ENCODE measurements at places on chromosomes 13 and 19. TPM values are rescaled to one million over a fixed set of nuclear protein-coding genes. Genes with fewer than 3 reads are reported as not detected.

Gene TPTE2
- total RNA-seq: not detected

Gene MPND
- 16.3 TPM for total RNA-seq

Gene GAS6
- 3.2 TPM for total RNA-seq

Gene PLIN5
- 0.25 TPM for total RNA-seq

- H3K4me1 ChIP-seq: no peaks in the 10 kb centered on the region
- peak; percentile 55 for DNase-seq
- peaks cover 11% of the 10 kb centered on the region for H3K27me3 ChIP-seq
- no peak overlapping the region for H3K4me3 ChIP-seq
Observed at GRCh38 chr13:28805193-28805819, 14.8 kb upstream of the MTUS2 start.

GRCh38 chr13:32638739-32639138 lies 52.5 kb downstream of the PDS5B start:
- H3K36me3 ChIP-seq: no peaks in the 10 kb centered on the region
- H3K27ac ChIP-seq: no peak overlapping the region
- no peak overlapping the region for H3K4me3 ChIP-seq

DNA sequence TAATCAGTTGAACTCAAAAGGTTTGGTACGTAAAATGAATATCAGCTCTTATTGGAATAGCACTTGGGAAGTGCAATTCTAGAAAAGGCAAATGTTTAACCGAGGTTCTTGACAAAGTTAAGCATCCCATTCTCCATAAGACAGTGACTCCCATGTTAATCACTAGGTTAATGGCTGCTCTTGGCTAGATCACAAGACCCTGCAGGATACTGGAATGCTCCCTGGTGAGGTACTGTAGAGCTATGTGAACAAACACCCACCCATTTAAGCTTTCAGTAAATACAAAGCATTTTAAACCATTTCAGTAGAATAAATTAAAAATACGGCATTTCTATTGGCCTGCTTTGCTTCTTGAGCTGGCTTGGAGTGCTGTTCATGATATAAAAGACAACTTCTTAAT lies 56.5 kb downstream of the TDRD3 start:
- no peak overlapping the region for H3K27ac ChIP-seq
- no peaks in the 10 kb centered on the region for H3K27me3 ChIP-seq
- H3K4me3 ChIP-seq: no peak overlapping the region
- H3K4me1 ChIP-seq: no peaks in the 10 kb centered on the region
- H3K36me3 ChIP-seq: peaks cover 5% of the 10 kb centered on the region

DNA sequence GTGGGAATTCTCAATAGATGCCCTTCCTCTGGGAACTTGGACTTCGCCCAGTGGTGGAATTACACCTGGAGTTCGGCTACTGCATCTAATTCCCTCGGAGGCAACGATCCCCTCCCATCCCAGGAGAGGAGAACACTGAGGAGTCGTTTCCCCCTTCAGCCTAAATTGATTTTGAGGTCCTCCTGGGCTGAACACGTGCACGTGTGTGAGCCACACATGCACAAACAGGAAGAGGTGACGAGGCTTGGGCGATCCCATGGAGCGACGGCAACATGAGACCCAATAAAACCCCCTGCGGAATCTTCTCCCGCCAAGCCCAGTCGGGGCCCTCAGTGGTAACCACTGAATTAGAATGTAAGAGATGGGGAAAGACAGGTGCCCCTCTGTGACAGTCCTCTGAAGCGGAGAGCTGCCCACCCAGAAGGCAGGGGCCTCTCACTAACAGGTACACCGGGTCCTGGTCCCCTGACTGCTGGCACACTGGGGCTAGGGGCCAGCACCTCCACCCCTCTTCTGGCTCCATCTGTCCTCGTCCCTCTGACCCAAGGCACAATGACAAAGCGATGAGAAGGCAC lies 4.5 kb downstream of the MLLT1 start:
- no peak overlapping the region for H3K4me3 ChIP-seq
- no peak overlapping the region for H3K27ac ChIP-seq
- H3K4me1 ChIP-seq: peaks cover 62% of the 10 kb centered on the region
- DNase-seq: no peak

- peak overlapping the region; percentile 100 for H3K27ac ChIP-seq
- no peaks in the 10 kb centered on the region for H3K27me3 ChIP-seq
- H3K4me3 ChIP-seq: peak overlapping the region; percentile 98
- peaks cover 9% of the 10 kb centered on the region for H3K36me3 ChIP-seq
Observed at GRCh38 chr19:10602330-10603083, 15.4 kb upstream of the AP1M2 start.

DNA sequence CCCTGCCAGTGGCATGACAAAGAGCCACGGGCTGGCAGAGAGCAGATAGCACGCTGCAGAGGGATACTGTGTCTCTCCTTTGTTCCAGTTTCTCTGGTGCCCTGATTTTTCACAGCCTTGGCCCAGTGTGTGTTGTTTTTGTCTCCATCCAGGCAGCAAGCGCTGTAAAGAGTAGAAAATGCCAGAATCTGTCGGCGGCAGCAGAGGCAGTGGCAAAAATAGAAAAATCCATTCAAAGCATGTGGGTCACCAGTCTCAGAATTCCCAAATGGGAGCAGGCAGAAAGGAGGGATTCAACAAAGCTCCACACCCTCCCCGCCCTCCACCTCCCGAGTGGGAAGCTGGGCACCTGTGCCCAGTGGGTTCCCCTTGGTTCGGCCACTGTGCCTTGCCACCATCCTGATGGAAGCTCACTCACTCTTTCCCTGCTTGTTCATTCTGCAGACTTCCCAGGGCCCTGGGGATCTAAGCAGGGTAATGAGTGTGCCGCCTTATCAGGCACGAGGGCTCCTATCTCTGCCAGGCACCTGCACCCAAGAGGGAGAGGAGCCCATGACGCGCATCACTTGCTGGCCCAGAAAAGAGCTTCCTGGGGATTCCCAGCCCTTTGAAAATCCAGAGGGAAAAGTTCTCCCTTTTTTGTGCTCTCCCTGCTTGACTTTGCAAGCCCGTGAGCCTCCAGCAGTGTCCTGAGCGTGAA lies 416.9 kb downstream of the IRS2 start:
- no peak overlapping the region for H3K4me3 ChIP-seq
- peaks cover 3% of the 10 kb centered on the region for H3K27me3 ChIP-seq
- DNase-seq: no peak
- H3K4me1 ChIP-seq: no peaks in the 10 kb centered on the region
- no peak overlapping the region for H3K27ac ChIP-seq

- H3K4me3 ChIP-seq: no peak overlapping the region
- H3K4me1 ChIP-seq: peaks cover 70% of the 10 kb centered on the region
- H3K36me3 ChIP-seq: peaks cover 12% of the 10 kb centered on the region
- H3K27ac ChIP-seq: peak overlapping the region; percentile 85
- H3K27me3 ChIP-seq: no peaks in the 10 kb centered on the region
Observed at GRCh38 chr13:41007744-41008128, 11.4 kb downstream of the ELF1 start.

DNA sequence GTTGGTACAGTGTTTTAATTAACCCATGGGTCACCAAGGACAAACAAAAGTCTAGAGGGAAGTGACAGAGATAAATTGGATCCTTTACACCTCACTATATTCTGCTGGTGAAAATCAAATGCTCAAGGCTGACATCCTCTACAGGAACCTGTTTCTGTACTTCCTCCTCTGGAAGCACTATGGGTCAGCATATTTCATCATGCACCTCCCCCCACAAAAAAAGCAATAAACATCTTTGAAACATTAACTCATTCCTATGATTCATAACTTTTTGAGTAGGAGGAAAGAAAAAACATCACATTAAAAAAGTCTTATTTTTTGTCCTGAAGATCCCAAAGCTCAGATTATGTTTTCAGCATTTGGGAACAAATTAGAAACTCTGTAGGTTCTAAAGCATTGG lies 588.3 kb upstream of the SGCG start:
- DNase-seq: no peak
- H3K4me3 ChIP-seq: no peak overlapping the region
- H3K36me3 ChIP-seq: no peaks in the 10 kb centered on the region
- peaks cover 5% of the 10 kb centered on the region for H3K27me3 ChIP-seq
- no peak overlapping the region for H3K27ac ChIP-seq
- H3K4me1 ChIP-seq: no peaks in the 10 kb centered on the region

DNA sequence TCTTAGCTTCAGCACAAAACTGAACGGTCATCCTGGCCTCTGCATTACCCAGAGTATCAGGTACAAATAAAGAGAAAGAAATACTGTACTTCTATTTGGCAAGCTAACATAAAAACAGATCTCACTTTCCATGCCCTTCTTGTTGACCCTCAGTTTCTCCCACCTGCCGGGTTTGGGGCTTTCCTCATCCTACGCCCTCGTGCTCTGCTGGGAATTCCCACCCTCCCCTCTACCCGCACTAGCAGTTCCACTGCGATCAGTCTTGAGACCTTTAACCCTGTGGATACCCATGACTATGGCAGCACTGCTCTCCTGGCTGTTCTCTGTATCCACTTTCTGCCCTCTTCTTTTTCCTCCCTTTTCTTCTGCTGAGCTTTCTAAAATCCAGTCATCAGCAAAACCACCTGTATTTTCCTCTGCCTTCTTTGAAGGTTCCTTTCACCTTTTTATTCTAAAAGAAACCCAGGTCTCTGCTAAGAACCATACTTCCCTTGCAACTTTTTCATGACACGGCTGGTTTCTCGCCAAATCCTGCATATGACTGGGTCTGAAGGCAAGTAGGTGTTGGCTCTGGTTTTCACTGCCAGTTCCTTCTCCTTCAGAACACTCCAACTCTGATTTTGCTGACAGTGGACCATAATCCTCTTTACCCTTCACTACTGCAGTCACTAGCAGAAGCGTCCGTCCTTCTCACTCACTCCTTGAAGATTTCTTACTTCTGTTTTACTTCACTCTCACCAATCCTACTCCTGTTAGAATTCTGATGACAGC lies 99.4 kb downstream of the MIPEP start:
- H3K4me3 ChIP-seq: no peak overlapping the region
- no peak for DNase-seq
- peaks cover 5% of the 10 kb centered on the region for H3K36me3 ChIP-seq
- H3K4me1 ChIP-seq: peaks cover 8% of the 10 kb centered on the region
- no peak overlapping the region for H3K27ac ChIP-seq

- DNase-seq: peak; percentile 75
- H3K4me3 ChIP-seq: no peak overlapping the region
- H3K4me1 ChIP-seq: no peaks in the 10 kb centered on the region
- peaks cover 6% of the 10 kb centered on the region for H3K27me3 ChIP-seq
- no peak overlapping the region for H3K27ac ChIP-seq
Observed at GRCh38 chr13:100721885-100722512, 47.4 kb upstream of the TMTC4 start.

DNA sequence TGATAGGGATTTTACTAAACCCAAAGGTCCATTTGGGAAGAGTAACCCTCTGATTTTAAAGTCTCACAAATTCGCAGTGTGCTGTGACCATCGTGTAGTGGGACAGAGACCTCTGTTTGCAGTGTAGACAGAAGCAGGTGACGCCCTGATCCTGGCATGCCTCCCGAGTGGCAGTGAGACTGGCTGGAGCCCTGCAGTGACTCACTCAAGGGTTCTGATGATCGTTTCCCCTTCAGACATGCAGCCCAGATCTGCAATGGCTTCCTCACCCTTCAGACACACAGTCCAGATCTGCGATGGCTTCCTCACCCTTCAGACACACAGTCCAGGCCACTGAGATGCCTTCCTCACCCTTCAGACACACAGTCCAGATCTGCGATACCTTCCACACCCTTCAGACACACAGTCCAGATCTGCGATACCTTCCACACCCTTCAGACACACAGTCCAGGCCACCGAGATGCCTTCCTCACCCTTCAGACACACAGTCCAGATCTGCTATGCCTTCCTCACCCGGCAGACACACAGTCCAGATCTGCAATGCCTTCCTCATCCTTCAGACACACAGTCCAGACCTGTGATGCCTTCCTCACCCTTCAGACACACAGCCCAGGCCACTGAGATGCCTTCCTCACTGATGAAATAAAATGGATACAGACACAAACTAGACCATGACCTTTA lies 125.2 kb downstream of the ATP11A start:
- no peak for DNase-seq
- no peaks in the 10 kb centered on the region for H3K27me3 ChIP-seq
- no peaks in the 10 kb centered on the region for H3K4me1 ChIP-seq
- no peak overlapping the region for H3K4me3 ChIP-seq
- H3K27ac ChIP-seq: no peak overlapping the region

- no peaks in the 10 kb centered on the region for H3K36me3 ChIP-seq
- DNase-seq: no peak
- H3K4me1 ChIP-seq: peaks cover 13% of the 10 kb centered on the region
- no peak overlapping the region for H3K27ac ChIP-seq
- no peak overlapping the region for H3K4me3 ChIP-seq
- H3K27me3 ChIP-seq: peaks cover 3% of the 10 kb centered on the region
Observed at GRCh38 chr13:94232161-94232950, 247.1 kb downstream of the DCT start.

DNA sequence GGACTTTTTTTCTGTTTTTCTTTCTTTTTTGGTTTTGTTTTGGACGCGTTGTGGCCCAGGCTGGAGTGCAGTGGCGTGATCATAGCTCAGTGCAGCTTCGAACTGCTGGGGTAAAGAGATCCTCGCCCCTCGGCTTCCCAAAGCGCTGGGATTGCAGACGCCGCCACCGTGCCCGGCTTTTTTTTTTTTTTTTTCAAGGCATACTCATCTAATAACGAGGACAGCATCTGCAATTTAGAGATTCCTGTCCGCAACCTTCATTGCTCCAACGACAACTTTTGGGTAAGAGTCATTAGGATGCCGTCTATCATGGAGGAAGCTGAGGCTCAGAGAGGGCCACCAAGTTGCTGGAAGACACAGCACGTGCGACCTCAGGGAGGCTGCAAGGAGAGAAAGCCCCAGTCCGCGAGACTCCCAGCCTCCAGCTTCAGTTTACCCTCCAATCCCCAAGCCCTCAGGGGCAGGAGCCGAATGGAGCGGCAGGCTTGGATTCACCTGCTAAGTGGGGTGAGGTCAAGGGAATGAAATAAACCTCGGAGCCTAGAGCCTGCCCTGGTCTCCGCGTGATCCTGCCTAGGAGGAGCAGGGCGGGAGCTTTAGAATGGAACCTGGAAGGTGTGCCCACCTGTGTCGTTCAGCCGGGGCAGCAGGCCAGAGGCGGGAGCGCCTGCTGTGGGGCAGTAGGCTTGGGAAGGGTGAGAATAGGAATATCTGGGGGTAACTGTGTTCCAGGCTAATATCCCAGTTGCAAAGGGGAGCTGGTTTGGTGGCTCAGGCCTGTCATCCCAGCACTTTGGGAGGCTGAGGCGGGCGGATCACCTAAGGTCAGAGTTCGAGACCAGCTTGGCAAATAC lies 676 bp upstream of the POLRMT start:
- H3K27ac ChIP-seq: peak overlapping the region; percentile 78
- DNase-seq: peak; percentile 16
- H3K36me3 ChIP-seq: peaks cover 16% of the 10 kb centered on the region
- no peaks in the 10 kb centered on the region for H3K27me3 ChIP-seq

DNA sequence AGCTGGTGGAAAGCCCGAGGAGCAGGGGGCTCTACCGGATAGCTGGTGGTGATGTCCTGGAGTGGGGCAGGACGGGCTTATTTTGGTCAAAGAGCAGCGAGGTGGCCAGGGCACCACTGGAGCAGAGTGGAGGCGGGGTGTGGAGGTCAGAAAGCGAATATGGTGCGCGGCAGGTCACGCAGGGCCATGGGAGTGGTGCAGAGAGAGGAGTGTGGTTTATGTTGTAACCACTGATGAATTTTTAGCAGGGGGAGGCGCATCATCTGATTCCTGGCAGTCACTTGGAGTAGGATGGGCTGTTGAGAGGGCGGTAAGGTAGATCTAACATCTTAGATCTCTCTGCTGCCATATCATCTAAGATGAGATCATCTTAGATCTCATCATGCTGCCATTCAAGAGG lies 1.4 kb upstream of the ZNF414 start:
- H3K4me1 ChIP-seq: peaks cover 52% of the 10 kb centered on the region
- peak overlapping the region; percentile 97 for H3K27ac ChIP-seq
- H3K36me3 ChIP-seq: peaks cover 2% of the 10 kb centered on the region
- H3K27me3 ChIP-seq: no peaks in the 10 kb centered on the region
- H3K4me3 ChIP-seq: peak overlapping the region; percentile 97

GRCh38 chr13:110634558-110634957 lies 19.2 kb downstream of the NAXD start:
- no peaks in the 10 kb centered on the region for H3K27me3 ChIP-seq
- H3K4me3 ChIP-seq: no peak overlapping the region
- no peak overlapping the region for H3K27ac ChIP-seq
- H3K36me3 ChIP-seq: peaks cover 15% of the 10 kb centered on the region

All from activated naive CD4-positive, alpha-beta T cell treated with anti-CD3 and anti-CD28 coated beads for 36 hours (primary cell).